Choroid plexus epithelial cell (primary cell): ENCODE measurements at places on chromosomes 12 and 14.
A peak's percentile ranks its signal among the peaks of the same experiment; 100 is the strongest.

DNA sequence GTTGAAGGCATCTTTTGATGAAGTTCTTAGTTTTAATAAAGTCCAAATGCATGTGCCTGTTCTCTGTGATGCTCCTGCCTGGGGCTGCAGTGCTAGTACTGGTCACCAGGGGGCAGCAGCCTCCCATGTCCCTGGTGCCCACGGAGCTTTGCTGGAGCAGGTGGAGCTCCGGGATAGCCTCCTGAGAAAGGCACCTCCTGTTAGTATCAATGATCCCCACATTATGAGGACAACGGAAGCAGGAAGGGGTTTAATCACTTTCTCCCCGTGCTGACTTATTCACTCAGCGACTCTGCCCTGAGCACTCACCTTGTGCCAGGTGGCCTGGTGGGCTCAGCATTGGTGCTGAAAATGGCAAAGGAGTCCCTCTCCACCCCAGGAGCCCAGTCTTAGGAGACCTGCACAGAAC, 123.0 kb upstream of the PZP start:
- DNase-seq, result peak; percentile 67

DNA sequence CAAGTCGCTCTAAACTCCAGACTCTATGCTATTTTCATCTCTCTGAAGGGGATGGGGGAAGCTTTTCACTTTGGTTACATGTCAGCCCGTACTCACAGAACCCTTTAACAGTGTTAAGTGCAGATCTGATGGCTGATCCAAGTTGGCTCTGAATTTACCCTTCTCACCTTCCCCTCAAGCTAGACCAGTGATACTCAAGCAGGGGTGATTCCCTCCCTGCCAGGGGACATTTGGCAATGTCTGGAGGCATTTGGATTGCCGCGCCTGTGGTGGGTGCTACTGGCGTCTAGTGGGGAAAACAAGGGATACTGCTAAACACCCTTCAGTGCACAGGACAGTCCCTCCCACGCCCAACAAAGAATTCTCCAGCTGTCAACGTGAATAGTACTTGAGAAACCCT, 6.0 kb upstream of the TEX52 start:
- no peak for DNase-seq

DNA sequence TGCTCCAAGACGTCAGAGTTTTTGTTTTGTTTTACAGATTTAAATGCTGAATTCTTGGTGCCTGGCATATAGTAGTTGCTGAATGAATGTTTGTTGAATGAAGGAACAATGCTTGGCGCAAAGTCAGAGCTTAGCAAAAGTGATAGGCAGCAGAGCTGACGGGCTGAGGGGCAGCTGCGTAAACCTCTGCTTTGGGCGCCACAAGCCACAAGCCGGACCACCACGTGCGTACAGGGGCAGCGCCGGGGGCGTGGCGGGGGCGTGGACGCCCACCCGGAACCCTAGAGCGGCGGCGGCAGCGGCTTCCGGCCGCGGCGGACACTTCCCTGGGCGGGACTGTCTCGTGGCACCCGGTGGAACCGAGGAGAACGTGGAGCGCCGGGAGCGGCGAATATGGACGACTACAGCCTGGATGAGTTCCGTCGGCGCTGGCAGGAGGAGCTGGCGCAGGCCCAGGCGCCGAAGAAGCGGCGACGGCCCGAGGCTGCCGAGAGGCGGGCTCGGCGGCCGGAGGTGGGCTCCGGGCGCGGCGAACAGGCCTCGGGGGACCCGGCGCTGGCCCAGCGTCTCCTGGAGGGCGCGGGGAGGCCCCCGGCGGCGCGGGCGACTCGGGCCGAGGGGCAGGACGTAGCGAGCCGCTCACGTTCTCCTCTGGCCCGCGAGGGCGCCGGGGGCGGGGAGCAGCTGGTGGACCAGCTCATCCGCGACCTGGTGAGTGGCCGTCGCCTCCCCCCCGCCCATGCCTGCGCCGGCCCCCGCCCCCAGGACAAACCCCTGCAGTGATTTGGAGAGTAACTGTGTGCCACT, at the start of gene FBXW8:
Gene FBXW8 (plus strand): TSS at position 306 of the 807 bp plus-strand sequence. CDS start 88 bp downstream, at position 394.
- DNase-seq, result peak; percentile 72

DNA sequence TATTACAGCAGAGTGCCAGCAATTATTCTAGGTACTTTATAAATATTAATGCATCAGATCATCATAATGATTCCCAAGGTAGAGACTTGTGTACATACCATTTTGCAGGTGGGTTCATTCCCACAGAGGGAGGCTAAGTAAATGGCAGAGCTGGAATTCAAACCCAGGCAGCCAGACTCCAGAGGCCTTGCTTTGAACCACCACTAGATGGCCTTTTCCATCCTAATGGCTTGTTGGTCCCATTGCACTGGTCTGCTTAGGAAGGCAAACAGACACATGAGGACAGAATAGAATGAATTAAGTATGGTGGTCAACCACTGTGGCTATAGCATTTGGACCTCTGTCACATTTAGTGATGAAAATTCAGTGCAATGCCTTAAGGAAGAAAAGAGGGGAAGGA, 158.7 kb downstream of the METTL25 start:
- peak; percentile 46 for DNase-seq

DNA sequence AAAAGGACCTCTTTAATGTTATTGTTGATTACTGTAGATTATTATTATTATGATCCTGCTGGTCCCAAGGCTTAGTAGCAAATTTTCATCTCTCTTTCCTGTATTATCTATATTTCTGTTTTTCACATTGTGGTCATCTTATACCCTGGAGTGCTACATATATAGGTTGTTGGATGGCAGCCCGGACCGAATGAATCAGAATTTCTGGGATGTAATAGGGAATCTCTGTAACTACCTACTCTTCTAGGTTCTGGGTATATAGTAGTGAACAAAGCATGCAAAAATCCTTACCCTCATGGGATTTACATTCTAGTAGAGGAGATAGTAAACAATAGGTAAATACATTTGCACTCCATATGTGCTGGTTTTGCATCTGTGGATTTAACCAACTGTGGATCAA, 31.4 kb downstream of the NUBPL start:
- peak; percentile 22 for DNase-seq

DNA sequence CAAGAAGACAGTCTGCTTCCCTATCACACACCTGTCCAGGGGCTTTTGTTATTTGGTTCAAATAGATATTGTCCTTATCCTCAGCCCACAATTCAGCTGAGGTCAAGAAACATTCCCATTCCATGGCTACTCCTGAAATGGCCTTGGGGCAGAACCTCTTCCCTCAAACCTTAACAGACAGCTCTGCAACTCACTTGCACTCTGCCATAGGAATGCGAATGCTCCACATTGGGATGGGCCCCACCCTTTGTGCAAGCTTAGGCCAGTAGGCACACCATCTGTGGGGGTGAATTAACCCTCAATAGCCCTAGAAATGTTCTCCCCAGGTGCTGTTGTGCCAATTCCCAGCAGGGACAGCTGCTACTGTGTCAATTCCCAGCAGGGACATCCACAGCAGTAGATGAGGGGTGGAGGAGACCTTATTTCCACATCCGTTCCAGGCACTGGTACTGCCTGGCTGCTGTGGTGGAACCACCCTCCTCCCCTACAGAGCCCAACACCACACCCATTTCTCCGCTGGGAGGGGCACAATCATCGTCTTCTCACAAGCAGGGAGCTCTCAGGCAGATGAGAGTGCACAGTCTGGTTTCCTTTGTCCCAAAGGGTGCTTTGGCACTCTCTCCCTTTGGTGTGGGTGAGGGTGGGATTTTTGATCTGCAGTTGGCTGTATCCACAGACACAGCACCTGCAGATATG, 42.3 kb upstream of the GLIPR1 start:
- DNase-seq, result peak; percentile 42

GRCh38 chr12:499837-500458, 40.2 kb downstream of the B4GALNT3 start:
- no peak for DNase-seq

- peak; percentile 58 for DNase-seq
Measured at GRCh38 chr12:27511031-27511722, 12.8 kb upstream of the PPFIBP1 start.

GRCh38 chr12:107283652-107284051, 190.3 kb upstream of the CRY1 start:
- DNase-seq, result no peak

- DNase-seq, result no peak
Measured at GRCh38 chr12:9809338-9809737, 17.9 kb upstream of the KLRF1 start.

- DNase-seq, result peak; percentile 49
Measured at GRCh38 chr14:101072531-101072930, 169.0 kb upstream of the RTL1 start.

GRCh38 chr12:80986224-80986623, 48.5 kb upstream of the LIN7A start:
- DNase-seq, result no peak

- DNase-seq, result peak; percentile 82
Measured at GRCh38 chr12:88298761-88299242, 156.7 kb downstream of the TMTC3 start.

DNA sequence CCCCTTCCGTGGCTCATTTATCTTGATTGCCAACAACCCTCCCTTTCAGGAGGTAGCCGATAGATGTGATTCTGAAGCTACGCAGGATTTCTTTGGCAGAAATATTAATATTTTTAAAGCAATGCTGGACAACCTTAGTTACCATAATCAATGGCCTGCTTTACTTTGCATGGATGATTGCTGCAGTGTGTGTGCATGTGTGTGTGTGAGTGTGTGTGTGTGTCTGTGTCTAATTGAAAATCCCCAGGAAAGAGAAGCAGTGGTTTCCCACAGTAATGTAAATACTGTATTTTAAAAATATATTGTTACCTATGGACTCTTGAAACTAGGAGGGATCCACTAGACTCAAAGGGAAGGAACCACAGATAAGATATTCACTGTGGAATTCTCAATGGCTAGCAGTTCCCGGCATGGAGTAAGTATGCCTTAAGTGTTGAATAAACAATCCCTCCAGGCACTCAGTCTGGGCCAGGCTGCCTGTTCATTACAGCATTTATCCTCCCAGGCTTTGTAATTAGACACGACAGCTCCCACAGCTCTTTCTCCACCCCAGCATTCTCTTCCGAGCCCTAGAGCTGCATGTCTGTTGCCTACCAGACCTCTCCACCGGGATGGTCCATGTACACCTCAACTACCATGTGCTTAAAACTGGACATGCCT, 22.5 kb upstream of the C14orf132 start:
- DNase-seq, result no peak

GRCh38 chr12:124231980-124232653, 62.8 kb upstream of the RFLNA start:
- DNase-seq, result no peak

- no peak for DNase-seq
Measured at GRCh38 chr12:38759621-38760020, 145.8 kb downstream of the CPNE8 start.

GRCh38 chr12:2336409-2336829, 283.6 kb downstream of the CACNA1C start:
- DNase-seq, result peak; percentile 92

DNA sequence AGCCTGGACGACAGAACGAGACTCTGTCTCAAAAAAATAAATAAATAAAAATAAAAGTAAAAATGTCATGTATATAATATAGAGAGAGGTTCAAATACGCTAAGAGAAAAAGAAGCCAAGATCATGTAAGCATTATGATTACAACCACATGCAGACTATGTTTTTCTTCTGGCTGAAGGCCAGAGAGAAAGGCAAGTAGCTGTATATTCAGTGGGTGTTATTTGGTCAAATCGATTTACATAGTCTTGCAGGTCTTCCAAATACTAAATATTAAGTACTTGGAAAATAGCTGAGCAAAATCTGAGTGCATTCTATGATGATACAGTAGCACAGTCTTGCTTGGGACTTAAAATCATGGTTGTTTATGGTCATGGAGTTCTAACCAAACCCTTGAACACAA, 758.0 kb downstream of the DIO2 start:
- DNase-seq, result peak; percentile 35

DNA sequence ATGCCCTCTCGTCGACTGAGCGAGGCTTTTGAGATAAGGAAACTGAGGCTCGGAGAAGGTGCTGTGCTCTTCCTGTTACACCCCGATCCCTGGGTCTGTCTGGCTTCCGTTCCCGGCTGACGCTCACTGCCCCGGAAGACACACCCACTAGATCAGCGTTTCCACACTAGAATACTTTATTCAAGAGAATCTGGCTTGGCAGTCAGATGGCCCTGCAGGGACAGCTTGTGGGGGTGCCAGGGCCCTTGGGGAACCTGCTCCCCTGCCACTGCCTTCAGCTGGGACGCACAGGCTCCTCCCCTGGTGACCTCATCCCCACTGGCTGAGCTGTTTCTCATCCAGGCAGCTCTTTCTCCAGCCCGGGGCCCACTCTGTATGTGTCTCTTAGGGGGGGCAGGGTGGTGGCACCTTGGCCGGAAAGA, 13.7 kb downstream of the PGF start:
- peak; percentile 58 for DNase-seq

DNA sequence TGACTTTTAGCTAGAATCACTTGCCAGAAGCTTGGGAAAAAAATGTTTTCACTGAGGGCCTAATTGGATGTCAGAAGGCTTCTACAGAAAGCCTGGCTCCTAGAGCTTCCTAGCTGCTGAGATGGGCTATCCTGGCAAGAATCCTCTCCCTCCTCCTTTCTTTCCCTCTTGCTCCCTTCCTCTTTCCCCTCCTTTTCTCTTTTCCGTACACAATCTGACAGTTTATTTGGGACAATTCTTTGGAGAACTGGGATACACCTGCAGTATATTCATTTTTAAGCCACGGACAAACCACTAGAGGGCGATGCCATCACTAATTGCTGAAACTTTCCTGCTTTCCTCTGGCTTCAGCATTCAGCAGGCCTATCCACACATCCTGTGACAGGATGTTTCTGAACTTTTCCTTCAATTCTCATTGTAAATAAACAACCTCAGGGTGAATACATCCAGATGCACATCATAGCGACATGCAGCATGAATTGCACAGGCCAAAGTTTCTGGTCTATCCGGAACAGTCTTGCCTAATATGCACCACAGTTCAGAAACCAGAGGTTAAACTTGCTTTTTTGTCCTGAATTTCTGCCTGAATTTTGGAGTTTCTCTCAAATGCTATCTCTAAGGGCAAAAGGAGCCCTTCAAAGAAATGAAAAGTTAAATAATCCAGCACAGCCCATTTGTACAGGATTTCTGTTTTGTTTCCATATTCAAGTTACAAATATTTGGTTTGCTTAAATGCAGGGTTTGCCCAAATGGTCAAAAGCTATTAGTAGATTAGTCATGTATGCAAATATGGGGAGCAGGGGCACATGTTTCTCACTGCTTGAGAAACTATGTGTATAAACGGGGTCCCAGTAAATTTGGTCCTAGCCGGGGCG, 142.8 kb downstream of the PAWR start:
- DNase-seq, result peak; percentile 89

DNA sequence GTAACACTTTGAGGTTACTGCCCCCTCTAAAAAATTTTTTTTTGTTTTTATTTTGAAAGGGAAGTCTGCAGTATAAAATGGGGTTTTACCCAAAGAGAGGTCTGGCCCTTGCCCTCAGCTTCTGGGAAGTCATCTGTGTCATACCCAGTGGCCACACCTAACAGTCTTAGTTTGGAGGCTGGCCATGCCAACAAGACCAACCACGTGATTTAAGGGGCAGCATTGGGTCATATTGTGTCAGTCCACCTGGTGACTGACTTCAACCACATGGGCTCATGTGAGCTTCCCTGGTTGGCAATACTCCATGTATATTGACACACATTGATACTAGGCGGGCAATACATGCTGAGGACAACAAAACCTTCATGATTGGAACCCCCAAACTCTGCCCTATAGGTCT, 173.9 kb downstream of the GXYLT1 start:
- DNase-seq, result no peak
